ENCODE measurements at places on chromosomes 11 and 22. TPM values are rescaled to one million over a fixed set of nuclear protein-coding genes. Genes with fewer than 3 reads are reported as not detected.
A peak's percentile ranks its signal among the peaks of the same experiment; 100 is the strongest.

- H3K4me1 ChIP-seq: no peaks in the 10 kb centered on the region
- no peaks in the 10 kb centered on the region for H3K36me3 ChIP-seq
- DNase-seq: no peak
- no peak overlapping the region for H3K27ac ChIP-seq
- H3K4me3 ChIP-seq: no peak overlapping the region
Measured at GRCh38 chr11:66561178-66561974, 7.0 kb downstream of the CTSF start.

DNA sequence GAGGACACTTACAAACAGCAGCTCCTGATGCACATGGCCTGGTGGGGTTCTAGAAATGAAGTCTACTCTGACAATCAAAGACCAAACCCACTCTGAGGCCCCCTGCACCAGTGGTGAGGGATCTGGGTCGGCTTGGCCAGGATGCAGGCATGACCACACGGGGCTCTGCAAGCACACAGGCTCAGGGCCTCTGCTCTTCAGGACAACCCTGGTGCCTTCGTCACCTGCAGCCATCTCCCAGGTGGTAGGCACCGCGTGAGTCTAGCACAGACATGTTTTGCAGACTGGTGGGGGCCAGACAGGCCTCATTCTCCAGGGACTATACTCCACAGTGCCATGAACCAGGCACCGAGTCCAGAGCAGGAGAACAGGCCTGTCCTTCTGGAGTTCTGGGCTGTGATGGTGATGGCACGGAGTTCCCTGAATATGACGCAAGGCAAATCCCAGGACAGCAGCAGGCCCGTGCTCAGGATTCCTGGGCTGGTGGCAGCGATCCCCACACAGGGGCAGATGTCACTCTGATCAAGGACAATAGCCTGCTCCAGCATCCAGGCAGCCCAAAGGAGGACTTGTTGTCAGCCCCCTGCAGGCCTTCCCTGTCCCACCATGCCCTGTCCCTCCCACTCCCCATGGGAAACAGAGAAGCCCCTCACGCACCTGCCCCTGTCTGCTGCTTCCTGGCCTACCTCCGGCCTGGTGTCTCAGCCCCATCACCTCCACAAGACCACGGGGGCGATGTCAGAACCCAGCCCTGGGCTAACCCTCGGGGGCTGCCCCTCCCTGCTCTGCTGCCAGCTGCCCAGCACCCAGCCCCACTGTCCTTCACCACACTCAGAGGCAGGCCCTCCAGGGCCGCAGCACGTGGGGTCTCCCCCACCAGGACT lies 36.1 kb downstream of the GNB1L start:
- H3K27ac ChIP-seq: no peak overlapping the region
- H3K27me3 ChIP-seq: no peaks in the 10 kb centered on the region
- no peak overlapping the region for H3K4me3 ChIP-seq
- DNase-seq: no peak
- peaks cover 10% of the 10 kb centered on the region for H3K4me1 ChIP-seq

DNA sequence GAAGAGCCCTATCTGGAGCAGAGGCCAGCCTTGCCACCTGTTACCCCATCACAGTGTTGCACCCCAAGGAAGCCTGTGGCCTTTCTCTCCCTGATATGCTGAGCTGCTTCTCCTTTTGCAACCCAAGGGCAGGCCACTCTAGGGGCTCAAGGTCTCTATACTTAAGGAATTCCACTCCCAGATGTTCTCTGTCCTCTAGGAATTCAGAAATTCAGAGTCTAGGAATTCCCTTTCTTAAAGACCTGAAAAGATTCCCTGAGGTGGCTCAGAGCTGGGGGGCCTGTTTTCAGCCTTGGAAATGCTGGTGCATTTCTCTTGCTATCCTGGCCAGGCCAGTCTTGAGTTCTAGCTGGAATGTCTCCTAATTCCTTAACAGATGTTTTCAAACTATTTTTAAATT lies 68.0 kb upstream of the OLFML1 start:
- no peak overlapping the region for H3K27ac ChIP-seq
- no peak overlapping the region for H3K4me3 ChIP-seq
- no peaks in the 10 kb centered on the region for H3K4me1 ChIP-seq
- no peaks in the 10 kb centered on the region for H3K27me3 ChIP-seq

DNA sequence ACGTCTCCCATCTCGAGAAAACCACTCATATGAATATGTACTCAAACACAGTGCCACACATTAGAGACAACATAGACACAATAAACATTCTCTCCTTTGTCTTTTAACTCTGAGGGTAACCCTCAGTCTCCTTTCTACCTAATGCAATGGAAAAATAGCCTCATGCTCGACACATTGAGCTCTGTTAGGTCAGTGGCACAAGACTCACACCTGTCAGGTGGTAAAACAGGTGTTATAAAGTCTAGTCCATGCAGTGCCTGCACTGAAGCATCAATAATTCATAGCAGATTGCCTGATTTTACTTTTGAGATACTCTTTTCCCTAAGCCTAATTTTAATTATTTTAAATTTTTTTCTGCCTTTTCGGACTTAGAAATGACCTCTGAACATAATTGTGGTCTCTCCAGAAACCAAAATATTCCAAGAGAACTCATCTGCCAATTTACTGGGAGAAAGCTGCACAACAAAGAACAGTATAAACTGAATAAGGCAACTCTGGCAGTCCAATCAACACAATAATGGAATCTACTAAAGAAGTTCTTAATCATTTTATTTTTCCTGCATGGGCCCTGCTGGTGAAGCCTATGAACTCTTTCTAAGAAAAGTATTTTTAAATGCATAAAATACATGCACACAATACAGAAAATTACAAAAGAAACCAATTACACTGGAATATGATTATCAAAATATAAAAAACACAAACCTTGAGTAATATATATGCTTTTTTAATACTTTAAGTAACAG lies 9.9 kb downstream of the RDX start:
- no peaks in the 10 kb centered on the region for H3K36me3 ChIP-seq
- no peak overlapping the region for H3K4me3 ChIP-seq
- H3K4me1 ChIP-seq: peaks cover 4% of the 10 kb centered on the region
- no peak overlapping the region for H3K27ac ChIP-seq
- no peak for DNase-seq
- no peaks in the 10 kb centered on the region for H3K27me3 ChIP-seq

DNA sequence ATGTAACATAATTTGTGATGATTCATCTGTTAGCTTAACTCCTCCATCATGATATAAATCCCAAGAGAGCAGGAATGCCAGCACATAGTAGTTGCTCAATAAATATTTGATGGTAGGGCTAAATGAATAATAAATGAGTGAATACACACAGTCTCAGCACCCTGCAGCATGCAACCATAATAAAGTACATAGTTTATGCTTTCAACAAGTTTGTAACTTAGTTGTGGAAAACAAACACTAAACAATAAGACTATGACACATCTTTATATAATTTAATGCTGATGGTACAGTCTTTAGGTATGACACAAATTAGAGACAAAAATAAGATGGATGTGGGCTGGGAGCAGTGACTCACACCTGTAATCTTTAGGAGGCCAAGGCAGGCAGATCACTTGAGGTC lies 3.8 kb downstream of the ALKBH8 start:
- H3K36me3 ChIP-seq: no peaks in the 10 kb centered on the region
- H3K4me3 ChIP-seq: no peak overlapping the region
- H3K27ac ChIP-seq: no peak overlapping the region
- no peaks in the 10 kb centered on the region for H3K4me1 ChIP-seq
- no peaks in the 10 kb centered on the region for H3K27me3 ChIP-seq
- no peak for DNase-seq

DNA sequence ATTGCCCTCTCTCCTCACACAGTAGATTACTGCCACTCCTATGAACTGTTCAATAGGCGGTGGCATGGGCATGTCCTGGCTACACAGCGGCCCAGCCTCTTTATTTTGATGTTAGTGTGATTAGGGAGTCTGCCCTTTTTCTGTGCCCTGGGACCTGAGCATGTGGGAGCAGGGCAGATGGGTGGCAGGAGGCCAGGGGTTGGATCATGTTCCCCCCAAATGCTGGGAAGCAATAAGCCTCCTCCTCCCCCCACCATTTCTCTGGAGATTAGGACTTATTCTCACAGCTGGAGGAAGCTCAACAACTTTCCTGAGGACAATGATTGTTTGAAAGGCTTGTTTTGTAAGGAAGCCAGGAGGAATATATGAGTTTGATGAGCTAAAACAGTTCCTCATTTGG lies 848 bp downstream of the HEPN1 start:
- H3K4me1 ChIP-seq: no peaks in the 10 kb centered on the region
- no peak for DNase-seq
- H3K27me3 ChIP-seq: no peaks in the 10 kb centered on the region
- H3K4me3 ChIP-seq: no peak overlapping the region

- no peaks in the 10 kb centered on the region for H3K36me3 ChIP-seq
- H3K27me3 ChIP-seq: no peaks in the 10 kb centered on the region
- DNase-seq: no peak
- H3K27ac ChIP-seq: no peak within 1 kb of the TSS
Measured at GRCh38 chr11:75240311-75241035, at the start of gene TPBGL. TPBGL (plus strand) TSS chr11:75240774; CDS start chr11:75241050, 276 bp downstream.

GRCh38 chr11:13784855-13785254 lies 116.4 kb downstream of the FAR1 start:
- H3K27ac ChIP-seq: no peak overlapping the region
- H3K4me3 ChIP-seq: no peak overlapping the region
- H3K4me1 ChIP-seq: no peaks in the 10 kb centered on the region
- DNase-seq: peak; percentile 62

DNA sequence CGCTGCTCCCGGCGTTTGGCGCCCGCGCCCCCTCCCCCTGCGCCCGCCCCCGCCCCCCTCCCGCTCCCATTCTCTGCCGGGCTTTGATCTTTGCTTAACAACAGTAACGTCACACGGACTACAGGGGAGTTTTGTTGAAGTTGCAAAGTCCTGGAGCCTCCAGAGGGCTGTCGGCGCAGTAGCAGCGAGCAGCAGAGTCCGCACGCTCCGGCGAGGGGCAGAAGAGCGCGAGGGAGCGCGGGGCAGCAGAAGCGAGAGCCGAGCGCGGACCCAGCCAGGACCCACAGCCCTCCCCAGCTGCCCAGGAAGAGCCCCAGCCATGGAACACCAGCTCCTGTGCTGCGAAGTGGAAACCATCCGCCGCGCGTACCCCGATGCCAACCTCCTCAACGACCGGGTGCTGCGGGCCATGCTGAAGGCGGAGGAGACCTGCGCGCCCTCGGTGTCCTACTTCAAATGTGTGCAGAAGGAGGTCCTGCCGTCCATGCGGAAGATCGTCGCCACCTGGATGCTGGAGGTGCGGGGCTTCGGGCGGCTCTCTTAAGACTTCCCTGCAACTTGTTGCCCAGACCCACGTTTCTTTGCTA lies at the start of gene CCND1:
TSS of gene CCND1 (plus strand) at position 162 of the 587 bp plus-strand sequence. CDS start at position 320, 158 bp downstream.
- no peaks in the 10 kb centered on the region for H3K36me3 ChIP-seq
- H3K4me3 ChIP-seq: peak within 1 kb of the TSS; percentile 84
- H3K27me3 ChIP-seq: peaks cover 14% of the 10 kb centered on the region
- DNase-seq: peak; percentile 54
- H3K4me1 ChIP-seq: peaks cover 16% of the 10 kb centered on the region

- H3K4me3 ChIP-seq: no peak overlapping the region
- no peaks in the 10 kb centered on the region for H3K36me3 ChIP-seq
- H3K27me3 ChIP-seq: no peaks in the 10 kb centered on the region
- no peak for DNase-seq
- no peaks in the 10 kb centered on the region for H3K4me1 ChIP-seq
Measured at GRCh38 chr22:30453731-30454510, 17.9 kb downstream of the SEC14L3 start.

- H3K27me3 ChIP-seq: no peaks in the 10 kb centered on the region
- no peak for DNase-seq
- H3K4me3 ChIP-seq: no peak overlapping the region
- no peaks in the 10 kb centered on the region for H3K4me1 ChIP-seq
Measured at GRCh38 chr22:32561163-32561562, 86.6 kb downstream of the FBXO7 start.

- no peaks in the 10 kb centered on the region for H3K36me3 ChIP-seq
- H3K4me3 ChIP-seq: no peak overlapping the region
- no peak overlapping the region for H3K27ac ChIP-seq
Measured at GRCh38 chr11:79845002-79845709, 404.3 kb upstream of the TENM4 start.

- H3K27ac ChIP-seq: no peak overlapping the region
- DNase-seq: no peak
- no peak overlapping the region for H3K4me3 ChIP-seq
- no peaks in the 10 kb centered on the region for H3K36me3 ChIP-seq
Measured at GRCh38 chr22:36964106-36964505, 50.7 kb downstream of the CSF2RB start.

- no peaks in the 10 kb centered on the region for H3K36me3 ChIP-seq
- H3K4me3 ChIP-seq: no peak overlapping the region
- H3K4me1 ChIP-seq: no peaks in the 10 kb centered on the region
- no peak for DNase-seq
- H3K27ac ChIP-seq: peak overlapping the region; percentile 45
Measured at GRCh38 chr11:9219115-9219514, 46.0 kb downstream of the DENND5A start.

DNA sequence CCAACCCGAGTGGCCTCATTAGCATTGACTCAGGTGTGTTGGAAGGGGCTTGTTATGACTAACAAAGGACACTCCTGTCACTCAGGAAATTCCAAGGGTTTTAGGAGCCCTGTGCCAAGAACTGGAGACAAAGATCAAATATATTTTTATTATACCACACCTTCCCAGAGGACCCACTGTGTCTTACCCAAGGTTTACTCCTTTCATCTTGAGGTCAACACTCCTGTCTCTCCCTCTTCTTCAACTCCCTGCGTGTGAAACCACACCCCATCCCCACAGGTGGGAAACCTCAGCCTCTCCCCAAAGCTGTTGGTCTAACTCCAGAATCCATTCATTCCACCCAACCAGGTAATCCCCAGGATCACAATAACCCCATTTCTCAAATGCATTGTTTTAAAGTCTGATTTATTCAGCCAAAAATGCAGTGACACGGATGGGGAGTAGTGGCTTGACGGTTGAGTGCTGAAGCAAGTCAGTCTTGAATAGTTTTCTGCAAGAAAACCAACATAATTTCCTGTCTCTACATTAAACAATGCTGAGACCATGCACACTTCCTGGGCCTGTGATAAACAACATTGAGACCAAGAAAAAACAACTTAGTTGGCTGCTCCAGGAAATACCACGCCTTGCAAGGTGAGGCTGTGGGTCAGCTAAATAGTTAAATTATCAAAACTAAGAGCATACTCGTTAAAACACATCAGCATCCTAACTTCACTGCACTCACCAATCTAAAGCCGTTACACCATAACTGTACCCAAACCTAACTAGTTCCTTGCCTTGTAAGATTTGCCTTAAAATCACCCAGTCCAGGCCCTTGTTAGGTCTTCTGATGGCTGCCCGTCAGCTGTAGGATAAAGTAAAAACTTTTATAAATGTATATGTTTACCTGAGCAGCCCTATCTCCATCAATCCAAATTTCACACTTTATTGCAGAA lies 38.5 kb upstream of the SPON1 start:
- DNase-seq: no peak
- no peaks in the 10 kb centered on the region for H3K4me1 ChIP-seq
- H3K27ac ChIP-seq: no peak overlapping the region
- no peaks in the 10 kb centered on the region for H3K27me3 ChIP-seq

- H3K36me3 ChIP-seq: no peaks in the 10 kb centered on the region
- no peaks in the 10 kb centered on the region for H3K27me3 ChIP-seq
- H3K27ac ChIP-seq: no peak overlapping the region
- H3K4me1 ChIP-seq: no peaks in the 10 kb centered on the region
Measured at GRCh38 chr22:27210111-27210730, 552.8 kb downstream of the MIAT start.

Gene VPREB3
- total RNA-seq: not detected

Gene CDON
- 29.3 TPM for total RNA-seq

Gene TMEM126B
- 50.5 TPM for total RNA-seq

Gene GRM5
- 0.33 TPM for total RNA-seq

Gene TIMM8B
- total RNA-seq: 40.5 TPM

Gene UPK2
- total RNA-seq: not detected

Gene DDT
- 136 TPM for total RNA-seq

Gene KCTD14
- 22.4 TPM for total RNA-seq

Gene IL10RA
- 47.5 TPM for total RNA-seq

Gene TMPRSS13
- 0.32 TPM for total RNA-seq

Gene STK33
- total RNA-seq: 1.2 TPM

Gene NCR3LG1
- 4.3 TPM for total RNA-seq

Gene ALDH3B2
- total RNA-seq: 44.1 TPM

All from breast epithelium (tissue), 4 donors.